Cortex of kidney (tissue), 1 donor: ENCODE measurements at places on chromosomes 16 and 17.

GRCh38 chr16:69286941-69287713 is 24.0 kb upstream of the VPS4A start:
- no peak for DNase-seq

- DNase-seq = no peak
Measured at GRCh38 chr17:76635039-76635438, 8.5 kb downstream of the ST6GALNAC1 start.

GRCh38 chr16:8178271-8178670 is 412.0 kb downstream of the TMEM114 start:
- no peak for DNase-seq

- DNase-seq = no peak
Measured at GRCh38 chr17:47670064-47670463, 20.3 kb downstream of the KPNB1 start.

GRCh38 chr17:48393283-48393682 is 36.7 kb downstream of the SKAP1 start:
- DNase-seq = no peak

DNA sequence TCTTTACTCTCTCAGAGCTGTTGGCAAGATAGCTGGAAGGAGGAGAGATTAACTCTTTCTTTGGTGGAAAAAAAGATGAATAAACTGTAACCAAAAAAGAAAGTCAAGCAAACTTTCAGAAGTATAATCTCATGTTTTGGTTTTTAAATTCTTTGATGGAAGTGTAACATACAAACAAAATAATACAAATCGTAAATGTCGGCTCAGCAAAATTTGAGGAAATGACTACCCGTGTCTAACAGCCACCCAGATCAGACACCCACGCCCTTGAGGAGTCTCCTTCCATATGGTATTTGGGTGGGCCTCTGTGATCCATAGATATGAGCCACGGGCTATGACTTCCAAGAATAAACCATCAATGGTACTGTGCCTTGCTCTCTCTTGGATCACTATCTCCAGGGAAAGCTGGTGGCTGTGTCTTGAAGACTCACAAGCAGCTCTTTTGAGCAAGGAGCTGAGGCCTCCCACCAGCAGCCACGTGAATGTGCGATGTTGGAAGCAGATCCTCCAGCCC is 9.6 kb upstream of the CD300C start:
- DNase-seq = no peak

DNA sequence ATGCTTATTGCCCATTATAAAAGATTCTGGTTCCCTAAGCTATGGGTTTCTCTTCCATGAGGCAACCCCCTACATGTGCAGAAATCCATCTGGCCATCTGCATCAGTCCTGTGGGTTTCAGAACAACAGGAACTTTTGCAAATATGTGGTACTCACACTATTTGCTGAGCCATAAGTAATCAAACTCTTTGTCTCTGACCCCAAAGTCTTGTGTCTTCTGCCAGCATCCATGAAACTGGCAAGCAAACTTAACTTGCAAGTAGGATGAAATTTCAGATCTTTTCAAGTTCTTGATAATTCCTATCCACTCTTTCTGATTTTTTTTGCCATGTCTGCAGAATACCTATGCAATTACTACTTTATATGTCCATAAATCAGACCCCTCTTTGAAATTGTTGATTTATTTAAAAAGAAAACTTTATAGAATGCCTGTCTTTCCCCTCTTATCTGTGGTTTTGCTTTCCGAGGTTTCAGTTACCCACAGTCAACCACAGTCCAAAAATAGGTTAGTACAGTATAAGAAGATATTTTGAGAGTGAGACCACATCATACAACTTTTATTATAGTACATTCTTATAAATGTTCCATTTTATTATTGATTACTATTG is 158.4 kb upstream of the IRX3 start:
- no peak for DNase-seq

- DNase-seq = no peak
Measured at GRCh38 chr16:52634104-52634503, 87.2 kb upstream of the TOX3 start.

DNA sequence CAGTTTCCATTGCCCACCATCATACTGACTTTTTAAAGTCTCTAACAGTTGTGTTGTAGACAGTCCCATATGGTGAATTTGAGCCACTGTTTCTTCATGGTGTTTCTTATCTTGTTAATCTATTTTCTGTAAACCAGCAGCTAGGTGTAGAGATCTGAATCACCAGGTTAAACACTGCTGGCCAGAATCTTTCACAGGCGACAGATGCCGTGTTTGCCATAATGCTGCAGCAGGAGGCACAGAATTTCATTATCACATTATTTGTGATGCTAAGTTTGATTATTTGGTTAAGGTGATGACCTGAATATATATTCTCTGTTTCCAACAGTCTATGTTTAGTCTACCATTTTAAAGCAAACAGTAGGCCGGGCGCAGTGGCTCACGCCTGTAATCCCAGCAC is 11.5 kb upstream of the CNGB1 start:
- DNase-seq = no peak

GRCh38 chr16:11843206-11843605 is 8.1 kb downstream of the RSL1D1 start:
- no peak for DNase-seq

GRCh38 chr17:49337884-49338283 is 24.2 kb downstream of the ZNF652 start:
- DNase-seq = no peak

DNA sequence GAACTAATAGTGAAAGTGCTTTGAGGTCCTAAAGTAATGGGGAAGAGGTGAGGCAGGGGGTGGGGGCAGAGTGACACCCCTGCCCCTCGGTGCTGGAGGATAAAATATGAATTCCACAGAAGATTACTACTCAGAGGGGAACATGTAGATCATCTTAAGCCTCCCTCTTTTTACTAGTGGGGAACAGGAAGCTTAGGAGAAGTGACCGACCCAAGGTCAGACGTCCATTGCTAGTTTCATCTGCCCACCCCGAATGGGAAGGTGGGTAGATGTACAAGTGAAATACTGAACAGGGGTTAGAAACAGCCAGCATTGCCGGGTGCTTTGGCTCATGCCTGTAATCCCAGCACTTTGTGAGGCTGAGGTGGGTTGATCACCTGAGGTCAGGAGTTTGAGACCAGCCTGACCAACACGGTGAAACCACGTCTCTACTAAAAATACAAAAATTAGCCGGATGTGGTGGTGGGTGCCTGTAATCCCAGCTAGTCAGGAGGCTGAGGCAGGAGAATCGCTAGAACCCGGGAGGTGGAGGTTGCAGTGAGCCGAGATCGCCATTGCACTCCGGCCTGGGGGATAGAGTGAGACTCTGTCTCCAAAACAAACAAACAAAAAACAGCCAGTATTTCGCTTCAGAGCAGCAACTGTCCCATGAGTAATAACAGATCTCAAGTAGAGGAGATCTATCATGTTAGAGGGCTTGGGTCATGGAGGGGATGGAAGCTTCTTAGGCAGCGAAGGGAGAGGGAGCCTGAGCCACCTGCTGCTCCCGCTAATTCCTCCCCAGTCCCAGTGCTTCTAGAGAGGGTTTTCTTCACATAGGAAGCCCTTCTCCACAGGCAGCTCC is 1.2 kb upstream of the NR1D1 start:
- no peak for DNase-seq

- DNase-seq = no peak
Measured at GRCh38 chr17:8555062-8555461, 75.5 kb downstream of the MYH10 start.

DNA sequence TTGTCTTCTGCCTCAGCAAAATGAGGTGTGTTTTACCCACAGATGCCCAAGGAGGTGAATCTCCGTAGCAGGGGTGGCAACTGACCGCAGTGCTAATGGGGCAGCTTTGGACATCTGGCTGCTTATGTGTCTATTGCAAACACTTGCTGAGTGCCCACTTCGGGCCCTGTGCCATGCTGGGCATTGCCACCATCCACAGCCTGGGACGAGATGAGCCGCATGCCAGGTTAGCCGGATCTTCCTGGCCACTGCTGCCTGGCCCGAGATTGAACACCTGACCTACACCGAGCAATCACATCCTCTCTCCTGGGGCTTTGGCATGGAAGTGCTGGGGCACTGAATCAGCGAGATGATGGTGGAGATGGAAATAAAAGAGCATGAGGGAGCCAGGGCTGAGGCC is 238.7 kb downstream of the GSG1L start:
- no peak for DNase-seq

- no peak for DNase-seq
Measured at GRCh38 chr17:11940904-11941303, 56.4 kb downstream of the ZNF18 start.

GRCh38 chr16:19829844-19830692 is 54.6 kb downstream of the GPRC5B start:
- no peak for DNase-seq

GRCh38 chr17:76578376-76578775 is 7.3 kb downstream of the ST6GALNAC2 start:
- no peak for DNase-seq
